ENCODE measurements at places on chromosomes 6 and 20.

DNA sequence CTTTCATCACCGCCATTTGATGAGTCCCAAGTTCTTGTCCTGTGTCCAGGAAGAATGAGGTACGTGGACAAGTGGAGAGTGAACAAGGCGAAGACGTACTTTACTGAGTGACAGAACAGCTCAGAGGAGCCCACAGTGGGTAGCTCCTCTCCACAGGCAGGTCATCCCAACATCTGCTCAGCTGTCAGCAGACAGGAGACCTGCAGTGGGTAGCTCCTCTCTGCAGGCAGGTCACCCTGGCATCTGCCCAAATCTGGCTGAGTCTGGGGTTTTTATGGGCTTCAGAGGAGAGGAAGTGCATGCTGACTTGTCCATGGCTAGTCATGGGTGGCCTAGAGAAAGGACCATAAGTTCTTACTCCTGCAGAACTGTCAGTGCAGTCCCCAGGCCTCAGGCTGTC is 32.7 kb upstream of the PDYN start:
- DNase-seq: no peak

DNA sequence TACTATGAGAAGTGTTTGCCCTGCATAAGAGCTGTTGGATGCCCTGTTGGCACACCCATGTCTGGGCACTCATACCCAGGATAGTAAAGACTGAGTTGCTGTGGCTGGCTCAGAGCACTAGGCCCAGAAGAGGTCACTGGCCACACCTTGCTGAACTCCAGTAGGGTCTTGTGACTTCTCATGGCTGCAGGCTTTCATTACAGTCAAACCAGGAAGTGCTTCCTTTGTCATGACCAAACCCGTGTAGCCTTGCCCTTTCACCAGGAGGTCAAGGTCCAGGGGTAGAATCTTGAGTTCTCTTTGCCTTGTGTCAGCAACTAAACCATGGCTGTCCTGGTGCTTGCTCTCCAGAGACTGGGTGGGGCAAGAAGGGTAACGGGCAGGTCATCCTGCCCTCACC is 49.5 kb downstream of the CD164 start:
- DNase-seq: no peak

GRCh38 chr6:109820706-109821350 is 129.7 kb downstream of the FIG4 start:
- DNase-seq: no peak

GRCh38 chr6:158057213-158057987 is 75.7 kb downstream of the SYNJ2 start:
- no peak for DNase-seq

- no peak for DNase-seq
Observed at GRCh38 chr20:10022625-10023024, 12.2 kb upstream of the ANKEF1 start.

DNA sequence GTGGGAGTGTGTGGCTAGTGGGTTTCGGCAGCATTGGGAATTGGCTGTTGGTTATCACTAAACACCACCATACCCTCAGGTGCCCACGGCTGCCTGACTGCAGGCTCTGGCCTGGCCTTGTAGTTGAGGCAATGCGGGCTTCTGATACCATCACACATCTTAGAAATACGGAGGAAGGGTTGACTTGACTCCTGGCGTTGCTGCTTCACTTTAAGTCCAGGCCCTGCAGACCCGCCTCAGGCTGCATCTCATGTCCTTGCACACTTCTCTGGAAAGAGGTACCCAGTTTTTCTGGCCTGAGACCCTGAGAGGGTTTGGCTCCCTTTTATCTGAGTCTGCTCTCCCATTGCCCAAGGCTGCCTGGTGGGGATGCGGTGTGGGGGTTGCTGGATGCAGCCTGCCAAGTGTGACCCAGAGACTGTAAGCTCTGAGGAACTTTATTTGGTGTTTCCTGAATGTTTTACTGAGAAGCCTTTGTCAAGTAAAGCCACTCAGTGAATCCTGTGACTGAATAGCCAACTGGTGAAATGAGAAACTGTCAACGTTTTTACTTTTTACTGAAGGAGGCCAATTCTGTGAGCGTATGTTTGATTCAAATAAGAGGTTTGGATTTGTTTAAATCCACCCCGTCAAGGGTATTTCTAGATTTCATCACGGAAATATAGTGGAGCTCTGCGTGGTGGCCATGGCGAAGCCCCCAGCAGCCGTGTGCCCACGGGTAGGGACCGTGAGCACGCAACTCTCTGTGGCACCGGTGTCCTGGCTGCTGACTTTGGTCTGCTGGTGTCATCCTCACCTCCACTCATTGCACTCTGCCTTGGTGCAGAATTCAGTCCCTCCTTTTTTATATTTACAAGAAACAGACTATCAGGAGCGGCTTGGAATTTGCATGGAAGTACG is 160.1 kb downstream of the DTNBP1 start:
- DNase-seq: no peak

- no peak for DNase-seq
Observed at GRCh38 chr6:109964949-109965348, 13.2 kb upstream of the GPR6 start.

DNA sequence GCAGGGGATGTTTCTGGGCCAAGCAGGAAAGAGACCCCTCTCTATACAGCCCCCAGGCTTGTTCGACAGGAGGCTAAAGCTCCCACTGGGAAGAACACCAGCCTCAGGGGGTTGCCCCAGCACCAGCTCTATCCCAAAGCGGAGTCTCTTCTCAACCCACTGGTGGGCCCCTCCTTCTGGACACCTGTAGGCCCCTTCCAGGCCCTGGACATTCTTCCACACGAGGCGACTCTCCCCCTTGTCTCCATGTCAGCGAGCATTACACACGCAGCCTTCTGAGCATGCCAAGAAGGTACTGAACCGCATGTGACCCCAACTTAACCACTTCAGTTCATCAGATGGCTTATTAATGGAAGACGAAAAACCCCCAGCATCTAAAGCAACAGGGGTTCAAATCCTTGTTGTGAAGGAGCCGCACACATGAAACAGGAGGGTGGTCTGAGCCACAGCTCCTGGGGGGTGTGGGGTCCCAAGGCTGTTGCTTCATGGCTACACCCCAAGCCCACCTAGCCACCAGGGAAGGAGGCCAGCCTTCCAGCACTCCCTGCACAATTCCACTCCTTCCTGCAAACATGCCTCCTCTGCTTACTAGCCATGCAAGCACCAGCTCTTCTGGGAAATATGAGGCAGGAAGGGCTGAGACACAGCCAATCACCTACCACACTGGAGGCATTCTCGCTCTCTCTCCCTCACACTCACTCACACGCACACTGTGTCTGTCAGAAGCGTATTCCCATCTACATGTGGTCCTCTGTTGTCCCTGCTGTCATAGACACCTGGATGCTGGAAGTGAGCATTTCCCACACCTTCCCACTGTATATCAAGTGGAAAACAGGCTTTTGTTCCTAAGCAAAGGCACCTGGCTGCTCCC is 104.5 kb downstream of the NOL4L start:
- no peak for DNase-seq

DNA sequence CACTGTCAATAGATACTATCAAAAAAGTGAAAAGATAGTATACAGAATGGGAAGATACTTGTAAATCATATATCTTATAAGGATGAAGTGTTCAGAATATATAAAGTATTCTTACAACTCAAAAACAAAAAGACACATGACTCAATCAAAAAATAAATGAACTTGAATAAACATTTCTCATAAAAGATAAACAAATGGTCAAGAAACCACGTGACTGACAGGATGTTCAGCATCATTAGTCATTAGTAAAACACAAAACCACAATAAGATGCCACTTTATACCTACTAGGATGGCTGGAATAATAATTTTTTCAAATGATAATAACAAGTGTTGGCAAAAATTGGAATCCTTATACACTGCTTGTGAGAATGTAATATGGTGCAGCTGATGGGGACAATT is 729.1 kb upstream of the HS3ST5 start:
- no peak for DNase-seq

- DNase-seq: no peak
Observed at GRCh38 chr6:31874084-31874670, 4.6 kb downstream of the SLC44A4 start.

GRCh38 chr6:71053475-71053874 is 96.6 kb upstream of the B3GAT2 start:
- DNase-seq: no peak

GRCh38 chr6:96834070-96834469 is 3.2 kb downstream of the GPR63 start:
- DNase-seq: no peak

DNA sequence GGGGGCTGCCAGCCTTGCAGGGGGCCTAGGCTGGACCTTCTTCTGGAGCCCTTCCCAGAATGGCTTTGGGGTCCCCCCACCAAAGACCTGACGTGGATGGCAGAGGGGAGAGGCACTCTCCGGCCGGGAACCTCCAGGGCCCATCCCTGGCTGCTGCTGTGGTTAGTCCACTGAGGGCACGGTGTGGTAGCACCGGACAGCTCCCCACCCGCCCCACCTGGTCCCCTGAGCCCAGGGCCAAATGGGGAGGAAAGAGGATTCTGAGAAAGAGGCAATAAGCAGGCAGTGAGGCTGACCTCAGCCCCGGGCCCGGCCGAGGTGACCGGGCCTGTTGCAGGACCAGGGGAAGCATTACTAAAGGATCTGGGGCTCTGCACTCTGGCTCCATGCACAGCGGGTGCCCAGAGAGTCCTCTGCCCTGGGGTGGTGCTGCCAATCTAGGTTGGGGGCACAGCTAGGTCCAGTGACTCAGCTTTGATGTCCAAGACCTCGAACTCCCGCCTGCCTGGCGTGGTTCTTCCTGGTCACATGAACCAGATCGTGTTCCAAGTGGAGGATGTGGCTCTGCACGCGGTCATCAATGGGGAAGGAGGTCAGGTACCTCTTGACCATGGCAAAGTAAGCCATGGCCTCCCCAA is 2.2 kb downstream of the CENPB start:
- no peak for DNase-seq

DNA sequence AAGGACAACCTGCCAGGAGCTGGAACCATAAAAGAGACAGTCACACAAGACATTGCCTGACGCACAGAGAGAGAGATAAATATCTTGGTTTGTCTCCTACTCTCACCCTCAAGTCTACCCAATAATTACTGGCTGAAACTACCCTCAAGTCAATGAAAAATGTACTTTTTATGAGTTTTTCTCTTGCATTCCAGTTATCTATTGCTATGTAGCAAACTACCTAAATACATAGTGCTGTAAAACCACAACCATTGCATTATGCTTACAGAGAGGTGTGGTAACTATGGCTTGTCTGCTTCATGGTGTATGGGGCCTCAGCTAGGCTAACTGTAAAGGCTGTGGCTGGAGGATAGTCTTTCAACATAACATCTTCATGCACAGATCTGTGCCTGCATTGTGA is 247.8 kb downstream of the HAO1 start:
- DNase-seq: no peak

DNA sequence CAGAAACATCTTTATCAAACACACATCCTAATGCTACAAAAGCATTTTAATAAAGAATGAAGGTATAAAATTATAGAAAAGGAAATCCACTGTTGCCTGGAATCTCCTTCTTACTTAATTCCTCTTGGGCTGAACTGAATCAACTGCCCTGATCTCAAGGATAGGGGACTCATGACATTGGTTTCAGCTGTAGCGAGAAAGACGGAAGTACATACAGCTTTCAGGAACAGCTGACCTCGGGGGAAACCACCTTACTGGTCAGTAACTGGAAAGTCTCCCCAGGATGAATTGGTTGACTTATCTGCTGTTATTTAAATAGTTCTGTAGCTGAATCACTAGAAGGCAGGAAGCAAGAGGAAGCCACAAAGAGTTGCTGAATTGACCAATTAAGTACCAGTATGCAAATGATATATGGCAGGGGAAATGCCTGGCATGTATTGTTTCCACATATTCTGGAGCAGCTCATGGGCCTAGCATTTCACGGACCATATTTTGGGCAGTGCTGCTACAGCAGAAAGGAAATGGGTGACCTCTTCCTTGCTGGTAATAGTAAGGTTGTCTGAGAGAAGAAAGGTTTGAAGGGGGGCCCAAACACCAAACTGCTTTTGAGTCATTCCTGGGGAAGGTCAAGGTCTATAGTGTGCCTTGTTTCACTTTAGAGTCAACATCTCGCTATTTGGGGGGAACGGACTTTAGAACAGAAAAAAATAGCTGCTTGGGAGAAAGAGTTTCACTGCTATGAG is 43.7 kb upstream of the MAP7 start:
- no peak for DNase-seq

DNA sequence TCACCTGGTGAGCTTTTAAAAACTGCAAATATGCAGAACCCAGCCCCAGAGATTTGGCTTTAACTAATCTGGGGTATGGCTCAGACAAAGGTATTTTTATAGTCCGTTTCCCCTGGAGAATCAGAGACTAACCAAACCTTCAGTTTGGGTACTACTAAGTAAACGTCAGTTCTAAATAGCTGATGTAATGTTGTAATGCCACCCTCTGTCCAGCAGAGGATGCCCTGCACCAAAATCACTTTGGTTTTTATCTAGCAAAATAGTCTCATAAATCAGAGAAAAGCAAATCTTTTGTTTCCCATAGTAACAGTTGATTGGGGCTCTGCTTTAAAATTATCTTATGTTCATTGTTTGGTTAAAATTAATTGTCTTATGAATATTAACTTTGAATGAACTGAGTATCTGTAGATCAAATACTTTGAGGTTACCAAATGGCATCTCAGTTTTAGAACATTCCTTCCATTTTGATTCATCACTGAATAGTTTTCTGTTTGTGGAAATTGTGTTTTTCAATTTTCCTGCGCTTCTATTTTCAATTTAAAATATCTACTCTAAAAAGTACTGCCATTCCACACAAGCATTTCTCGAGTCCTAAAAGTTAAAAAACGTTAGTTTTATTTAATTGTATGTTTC is 278.3 kb upstream of the PLCB4 start:
- DNase-seq: no peak

- DNase-seq: no peak
Observed at GRCh38 chr6:44255871-44256774, 1.2 kb downstream of the SLC35B2 start.

DNA sequence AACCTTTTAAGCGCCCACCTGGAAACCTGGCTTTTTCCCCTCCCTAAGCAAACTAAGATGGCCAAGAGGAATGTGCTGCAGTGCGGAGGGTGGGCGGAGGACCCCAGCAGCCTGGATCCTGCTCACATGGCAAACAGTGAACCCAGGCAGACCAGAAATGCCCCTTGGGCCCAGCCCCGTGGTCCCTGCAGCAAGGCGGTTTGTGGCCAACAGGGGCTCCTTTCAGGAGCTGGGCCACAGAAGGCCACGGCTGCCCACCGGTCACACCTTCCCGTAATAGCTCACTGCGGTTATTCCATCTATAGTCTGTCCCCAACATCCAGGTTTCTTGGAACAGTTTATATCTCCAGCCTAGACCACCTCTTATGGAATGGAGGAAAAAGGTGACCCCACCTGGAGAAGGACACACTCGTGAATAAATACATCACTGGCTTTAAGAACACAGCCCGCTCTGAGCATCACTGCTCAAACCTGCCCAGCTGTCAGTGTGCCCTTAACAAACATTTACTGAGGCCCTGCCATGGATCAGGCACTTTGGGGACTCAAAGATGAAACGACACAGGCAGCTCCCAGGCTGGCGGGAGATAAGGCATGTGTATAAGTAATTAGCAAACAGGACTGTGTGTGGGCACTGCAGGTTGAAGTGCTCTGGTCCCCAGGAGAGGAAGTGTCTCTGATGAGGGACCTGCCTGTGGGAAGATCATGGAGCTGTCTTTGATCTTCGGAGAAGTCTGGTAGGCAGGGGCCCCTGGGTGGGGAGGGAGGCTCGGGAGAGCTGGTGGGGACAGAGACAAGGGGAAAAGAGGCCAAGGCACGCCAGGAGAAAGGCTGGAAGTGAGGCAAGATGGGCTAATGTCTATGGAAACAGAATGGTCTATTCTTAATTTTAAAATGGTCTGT is 3.2 kb upstream of the TUBB1 start:
- DNase-seq: no peak

Measured in NCI-H1417 treated with DMSO at 0.1 percent for 48 hours (cell line).